CD4-positive, alpha-beta T cell treated with Interleukin-15 for 4 hours (primary cell): ENCODE measurements at places on chromosomes 1 and 21.

- no peak for DNase-seq
Measured at GRCh38 chr21:43323244-43324005, 103.5 kb downstream of the SIK1 start.

GRCh38 chr1:213931836-213932235 is 55.9 kb upstream of the PROX1 start:
- no peak for DNase-seq

DNA sequence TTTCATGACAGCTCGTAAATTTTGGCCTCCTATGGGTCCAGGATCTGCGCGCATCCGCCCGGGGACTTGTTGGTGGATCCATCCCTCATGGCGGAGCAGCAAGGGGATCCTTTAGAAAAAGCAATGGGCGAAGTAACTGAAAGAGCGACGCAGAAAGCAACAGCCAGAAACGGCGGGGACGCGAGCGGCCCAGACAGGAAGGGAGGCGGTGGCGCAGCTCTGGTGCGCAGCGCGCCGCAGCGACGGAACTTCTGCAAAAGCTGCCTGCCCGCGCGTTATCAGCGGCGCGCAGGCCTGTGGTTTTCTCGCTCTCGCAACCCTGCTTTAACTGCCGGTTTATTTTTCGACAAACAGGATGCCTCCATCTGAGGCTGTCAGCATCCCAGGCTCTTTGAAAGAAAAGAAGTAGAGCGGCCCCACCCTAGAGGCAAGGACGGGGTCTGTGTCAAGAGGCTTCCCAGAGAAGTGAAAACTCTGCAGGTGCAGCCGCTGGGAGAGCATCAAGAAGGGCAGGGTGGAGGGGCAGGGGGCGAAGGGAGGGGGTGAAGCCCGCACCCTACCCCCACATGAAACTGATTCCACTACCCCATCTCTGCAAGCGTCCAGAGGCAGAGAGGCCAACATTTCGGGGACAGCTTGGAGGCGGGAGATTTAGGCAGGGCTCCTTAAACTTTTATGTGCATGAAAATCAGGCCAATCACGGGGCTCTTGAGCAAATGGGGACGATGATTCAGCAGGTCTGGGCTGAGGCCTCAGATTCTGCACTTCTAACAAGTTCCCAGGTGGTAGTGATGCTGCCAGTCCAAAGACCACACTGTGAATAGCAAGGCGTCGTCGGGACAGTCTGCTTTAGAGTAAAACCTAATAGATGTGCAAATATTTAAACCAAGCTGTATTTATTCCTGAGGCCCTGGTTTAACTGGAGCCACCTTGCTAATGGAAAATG is 22.2 kb downstream of the RUNX1 start:
- peak; percentile 86 for DNase-seq

- no peak for DNase-seq
Measured at GRCh38 chr1:12173041-12173509, 6.3 kb downstream of the TNFRSF1B start.

GRCh38 chr21:43006874-43007208 is 32.5 kb downstream of the PKNOX1 start:
- DNase-seq: no peak

DNA sequence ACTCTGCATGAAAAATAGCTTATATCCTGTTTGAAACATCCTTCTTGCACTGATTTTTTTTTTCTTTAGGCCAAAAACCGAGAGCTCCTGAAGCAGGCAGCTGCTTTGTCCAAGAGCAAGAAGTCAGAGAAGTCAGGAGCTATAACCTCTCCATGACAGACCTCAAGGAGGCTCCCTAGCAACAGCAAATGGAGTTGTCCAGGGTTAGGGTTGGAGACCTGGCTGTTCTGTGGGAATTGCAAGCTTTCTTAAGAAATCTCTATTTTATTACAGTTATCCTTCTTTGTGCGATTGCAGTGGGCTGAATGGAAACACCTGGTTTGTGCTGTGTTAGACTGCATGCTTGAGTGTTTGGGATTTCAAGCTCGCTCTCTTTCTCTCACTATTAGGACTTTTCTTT is 12.6 kb upstream of the STX12 start:
- no peak for DNase-seq

DNA sequence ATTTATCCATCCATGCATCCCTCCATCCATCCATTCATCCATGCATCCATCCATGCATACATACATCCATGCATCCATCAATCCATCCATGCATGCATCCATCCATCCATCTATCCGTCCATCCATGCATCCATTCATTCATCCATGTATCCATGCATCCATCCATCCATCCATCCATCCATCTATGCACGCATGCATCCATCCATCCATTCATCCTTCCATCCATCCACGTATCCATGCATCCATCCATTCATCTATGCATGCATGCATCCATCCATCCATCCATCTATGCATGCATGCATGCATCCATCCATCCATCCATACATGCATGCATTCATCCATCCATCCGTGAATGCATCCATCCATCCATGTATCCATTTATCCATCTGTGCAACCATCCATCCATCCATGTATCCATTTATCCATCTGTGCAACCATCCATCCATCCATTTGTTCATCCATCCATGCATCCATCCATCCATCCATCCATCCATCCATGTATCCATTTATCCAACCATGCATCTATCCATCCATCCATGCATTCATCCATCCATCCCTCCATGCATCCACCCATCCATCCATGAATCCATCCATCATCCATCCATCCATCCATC is 30.3 kb upstream of the TINAGL1 start:
- no peak for DNase-seq

DNA sequence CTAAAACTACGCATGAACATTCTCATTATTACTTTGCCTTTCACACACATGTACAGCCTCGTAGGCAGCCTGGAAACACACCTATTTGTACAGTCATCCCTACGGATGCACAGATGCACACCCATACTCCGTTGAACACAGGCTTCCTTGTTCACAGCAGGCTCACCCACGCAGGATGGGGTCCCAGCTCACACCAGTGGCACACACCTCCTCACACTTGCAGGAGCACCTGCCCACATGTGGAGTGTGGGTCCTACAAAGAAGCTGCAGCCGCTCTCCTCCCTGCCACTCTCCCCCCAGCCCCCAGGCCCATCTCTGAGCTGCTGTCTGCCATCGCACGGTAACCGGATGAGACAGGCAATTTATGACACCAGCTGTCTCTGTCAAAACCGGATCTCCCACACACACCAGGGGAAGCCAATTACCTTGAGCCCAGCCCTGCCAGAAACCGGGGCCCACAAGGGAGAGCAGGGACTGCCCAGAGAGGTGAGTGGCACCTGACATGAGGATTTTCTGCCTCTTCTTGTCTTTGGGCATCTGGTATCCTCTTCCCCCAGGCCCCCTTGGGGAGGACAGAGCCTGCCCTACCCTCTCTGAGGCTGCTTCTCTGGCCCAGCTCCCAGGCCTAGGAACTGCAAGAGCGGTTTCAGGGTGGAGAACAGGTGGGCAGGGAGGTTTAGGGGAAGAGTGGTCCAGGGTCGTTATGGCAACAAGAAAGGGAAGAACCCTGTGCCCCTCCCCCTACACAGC is 175.4 kb downstream of the IGSF21 start:
- no peak for DNase-seq

- DNase-seq: no peak
Measured at GRCh38 chr1:217534566-217534965, 96.3 kb downstream of the GPATCH2 start.
